CD4-positive, alpha-beta T cell treated with Interleukin-1 beta for 1 hour (primary cell): ENCODE measurements at places on chromosomes 7 and 10.

- DNase-seq = no peak
Observed at GRCh38 chr10:31803606-31804351, 124.9 kb downstream of the ARHGAP12 start.

DNA sequence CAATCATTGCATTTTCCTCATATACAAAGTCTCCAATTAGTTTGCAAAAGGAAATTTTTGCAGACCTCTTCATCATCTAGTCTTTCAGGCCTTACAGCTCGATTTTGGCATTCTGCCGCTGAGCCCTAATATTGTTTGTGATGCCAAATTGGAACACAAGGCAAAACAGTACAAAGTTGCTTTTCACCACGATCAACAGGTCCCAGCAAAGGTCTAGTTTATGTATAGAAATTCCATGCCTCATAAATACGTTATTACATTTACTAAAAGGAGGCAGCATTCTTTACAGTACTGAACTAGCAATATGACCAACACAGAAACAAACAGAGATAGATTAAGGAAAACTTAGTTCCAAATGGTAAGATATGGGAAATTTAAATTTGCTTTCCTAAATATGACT, 7.0 kb upstream of the DNAJC1 start:
- DNase-seq = no peak

GRCh38 chr10:43421519-43421918, 12.5 kb upstream of the HNRNPF start:
- no peak for DNase-seq

- peak; percentile 47 for DNase-seq
Observed at GRCh38 chr7:130982160-130982638, 248.2 kb upstream of the KLF14 start.

GRCh38 chr10:107232013-107232412, 67.5 kb upstream of the SORCS1 start:
- DNase-seq = no peak

- peak; percentile 69 for DNase-seq
Observed at GRCh38 chr10:69045441-69046300, 42.2 kb upstream of the SRGN start.

- DNase-seq = no peak
Observed at GRCh38 chr10:124168581-124168980, 75.2 kb upstream of the CHST15 start.

DNA sequence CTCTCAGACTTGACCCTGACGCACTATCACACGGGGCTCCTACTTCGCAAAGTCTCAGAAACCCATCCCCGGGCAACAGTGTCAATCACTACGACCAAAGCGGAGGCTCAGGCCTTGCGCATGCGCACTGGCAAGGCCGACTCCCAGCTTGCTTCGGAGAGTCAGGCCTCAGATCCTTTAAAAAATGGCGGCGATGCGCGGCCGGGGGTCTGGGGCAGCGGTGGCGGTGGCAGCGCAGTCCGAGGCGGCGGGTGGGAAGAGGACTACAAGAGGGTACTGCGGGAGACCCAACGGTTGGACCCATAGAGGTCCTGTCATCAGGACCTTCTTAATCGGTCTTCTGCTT, 196.9 kb downstream of the ZNF716 start:
- no peak for DNase-seq

DNA sequence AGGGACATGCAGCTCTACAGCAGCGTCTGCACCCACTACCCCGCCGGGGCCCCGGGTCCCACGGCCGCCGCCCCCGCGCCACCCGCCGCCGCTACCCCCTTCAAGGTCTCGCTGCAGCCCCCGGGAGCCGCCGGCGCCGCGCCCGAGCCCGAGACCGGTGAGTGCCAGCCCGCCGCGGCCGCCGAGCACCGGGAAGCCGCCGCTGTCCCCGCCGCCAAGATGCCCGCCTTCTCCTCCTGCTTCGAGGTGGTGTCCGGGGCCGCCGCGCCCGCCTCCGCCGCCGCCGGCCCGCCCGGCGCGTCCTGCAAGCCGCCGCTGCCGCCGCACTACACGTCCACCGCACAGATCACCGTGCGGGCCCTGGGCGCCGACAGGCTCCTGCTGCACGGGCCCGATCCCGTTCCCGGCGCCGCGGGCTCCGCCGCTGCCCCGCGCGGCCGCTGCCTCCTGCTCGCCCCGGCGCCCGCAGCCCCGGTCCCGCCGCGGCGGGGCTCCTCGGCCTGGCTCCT, 631 bp downstream of the OTUD1 start:
- no peak for DNase-seq

DNA sequence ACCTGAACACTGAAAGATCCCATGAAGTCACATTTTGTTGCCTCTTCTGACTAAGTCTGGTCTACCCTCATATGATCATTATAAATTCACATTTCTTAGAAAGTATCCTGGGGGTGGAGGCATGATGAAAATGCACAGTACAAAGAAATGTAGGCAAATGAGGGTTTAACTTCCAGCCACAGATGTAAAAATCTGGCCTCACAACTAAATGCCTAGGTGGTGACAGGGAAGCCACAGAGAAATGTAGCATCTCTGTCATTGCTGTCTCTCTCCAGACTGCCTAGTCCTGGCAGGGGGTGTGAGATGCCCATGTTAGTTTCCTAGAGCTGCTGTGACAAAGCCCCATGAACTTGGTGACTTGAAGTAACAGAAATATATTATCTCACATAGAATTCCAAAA, 395.9 kb downstream of the SORCS3 start:
- no peak for DNase-seq

DNA sequence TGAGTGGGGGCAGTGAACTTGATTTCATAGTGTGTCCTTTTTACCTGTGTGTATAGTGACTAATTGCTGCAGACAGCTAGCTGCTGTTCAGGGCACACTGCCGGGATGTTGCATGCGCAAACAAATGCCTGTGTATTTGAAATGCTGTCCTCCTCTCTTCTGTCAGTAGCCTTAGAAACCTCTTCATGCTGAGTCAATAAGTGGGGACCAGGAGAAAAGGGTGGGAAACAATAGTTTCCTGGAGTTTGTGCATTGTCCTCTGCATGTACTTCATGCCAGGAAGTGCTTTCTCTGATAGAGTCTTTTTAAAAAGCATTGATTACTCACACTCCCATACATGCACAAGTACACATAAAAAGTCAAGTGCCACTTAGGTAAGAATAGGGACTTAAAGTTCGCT, 1183.7 kb upstream of the CELF2 start:
- no peak for DNase-seq

- no peak for DNase-seq
Observed at GRCh38 chr7:4202954-4203353, 479.1 kb upstream of the FOXK1 start.

- DNase-seq = no peak
Observed at GRCh38 chr7:134949171-134949570, 37.1 kb upstream of the AGBL3 start.

GRCh38 chr10:102581981-102582580, 62.2 kb upstream of the TRIM8 start:
- no peak for DNase-seq

DNA sequence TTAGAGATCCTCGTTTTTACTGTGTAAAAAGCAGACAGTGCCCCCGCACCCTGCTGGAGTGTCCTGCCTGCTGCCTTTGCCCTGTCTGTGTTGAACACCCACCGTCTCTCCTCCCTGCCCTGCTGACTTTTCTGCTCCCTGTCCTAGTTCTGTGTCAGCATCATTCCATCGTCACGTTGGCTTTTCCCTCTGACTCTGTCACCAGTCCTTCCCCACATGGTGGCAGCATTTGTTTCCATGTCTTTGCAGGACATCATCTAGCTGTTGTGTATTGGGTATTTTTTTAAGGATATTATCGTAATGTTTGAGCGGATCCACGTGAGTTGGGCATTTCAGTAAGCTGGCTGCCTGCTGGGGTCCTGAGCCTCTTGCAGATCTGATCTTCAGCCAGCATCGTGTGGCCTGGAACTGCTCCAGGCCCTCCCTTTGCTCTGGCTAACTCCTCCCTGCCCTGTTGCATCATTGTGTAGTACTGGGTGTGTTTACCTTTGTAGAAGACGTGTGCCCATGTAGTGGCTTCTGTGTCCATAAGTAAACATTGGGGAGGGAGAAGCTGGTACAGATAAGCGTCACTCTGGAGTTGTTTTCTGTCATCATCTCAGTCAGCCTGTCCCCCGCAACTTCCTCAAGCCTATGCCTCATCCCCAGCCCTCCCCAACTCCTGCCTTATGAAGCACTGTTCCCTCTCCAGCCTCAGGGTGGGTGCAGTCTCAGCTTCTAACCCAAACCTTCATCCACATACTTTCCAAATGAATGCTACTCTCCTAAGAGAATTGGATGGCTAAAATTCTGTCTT, 44.3 kb downstream of the TRRAP start:
- no peak for DNase-seq

GRCh38 chr10:121322776-121323175, 275.5 kb downstream of the FGFR2 start:
- DNase-seq = no peak

DNA sequence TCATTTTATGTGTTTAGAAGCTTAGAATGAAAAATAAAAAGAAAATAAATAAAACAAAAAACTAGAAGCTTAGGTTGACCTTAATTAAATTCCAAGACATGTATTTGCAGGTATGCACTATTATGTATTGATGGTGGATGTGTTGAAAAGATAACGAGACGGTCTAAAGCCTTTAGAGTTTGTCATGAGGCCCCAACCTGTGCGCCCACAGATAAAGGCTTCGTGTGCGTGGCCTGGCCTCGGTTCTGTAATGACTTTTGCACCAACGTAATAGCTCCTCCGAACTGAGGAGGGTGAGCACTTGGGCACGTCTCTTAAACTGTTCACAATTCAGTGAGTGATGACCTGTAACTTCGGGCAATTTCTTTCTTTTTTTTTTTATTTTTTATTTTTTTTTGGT, 43.7 kb upstream of the NCAPG2 start:
- no peak for DNase-seq

DNA sequence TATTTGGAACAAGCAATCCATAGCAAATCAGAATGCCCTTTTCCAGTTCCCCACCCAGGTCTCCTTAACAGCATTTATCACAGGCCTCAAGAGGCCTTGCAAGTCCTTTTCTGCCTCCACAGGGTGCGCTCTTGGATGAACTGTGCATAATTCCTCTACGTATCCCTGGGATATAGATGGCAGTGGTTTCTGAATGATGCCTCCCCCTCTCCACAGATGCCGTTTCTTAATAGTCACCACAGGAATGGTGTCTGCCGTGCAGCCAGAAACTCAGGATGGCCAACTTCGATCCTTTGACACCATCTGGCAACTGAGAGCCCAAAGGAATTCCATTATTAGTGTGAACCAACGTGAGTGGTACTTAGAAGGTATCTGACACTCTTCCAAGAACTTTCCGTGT, 43.1 kb downstream of the JAZF1 start:
- no peak for DNase-seq

GRCh38 chr10:13743101-13743693, 156.4 kb downstream of the PRPF18 start:
- no peak for DNase-seq
